Activated naive CD8-positive, alpha-beta T cell treated with anti-CD3 and anti-CD28 coated beads for 36 hours (primary cell): ENCODE measurements at places on chromosomes 16 and 17.

DNA sequence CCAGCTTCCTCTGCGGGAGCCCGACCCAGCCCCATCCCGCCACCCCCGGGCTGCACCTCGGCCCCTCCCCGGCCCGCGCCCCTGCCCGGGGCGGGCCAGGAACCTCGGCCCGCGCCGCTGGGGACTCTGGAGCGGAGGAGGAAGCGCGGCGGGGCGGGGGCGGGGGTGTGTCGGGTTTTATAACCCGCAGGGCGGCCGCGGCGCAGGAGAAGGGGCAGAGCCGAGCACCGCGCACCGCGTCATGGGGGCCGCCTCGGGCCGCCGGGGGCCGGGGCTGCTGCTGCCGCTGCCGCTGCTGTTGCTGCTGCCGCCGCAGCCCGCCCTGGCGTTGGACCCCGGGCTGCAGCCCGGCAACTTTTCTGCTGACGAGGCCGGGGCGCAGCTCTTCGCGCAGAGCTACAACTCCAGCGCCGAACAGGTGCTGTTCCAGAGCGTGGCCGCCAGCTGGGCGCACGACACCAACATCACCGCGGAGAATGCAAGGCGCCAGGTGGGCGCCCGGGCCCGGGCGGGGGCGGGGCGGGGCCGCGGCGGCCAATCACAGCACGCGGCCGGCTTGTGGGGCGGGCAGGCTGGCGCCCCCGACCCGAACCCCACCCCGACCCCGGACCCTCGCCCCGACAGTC, at the start of gene ACE:
Gene ACE (plus strand): TSS at position 208 of the 626 bp plus-strand sequence. CDS start 34 bp downstream, at position 242.
- peak; percentile 55 for DNase-seq

DNA sequence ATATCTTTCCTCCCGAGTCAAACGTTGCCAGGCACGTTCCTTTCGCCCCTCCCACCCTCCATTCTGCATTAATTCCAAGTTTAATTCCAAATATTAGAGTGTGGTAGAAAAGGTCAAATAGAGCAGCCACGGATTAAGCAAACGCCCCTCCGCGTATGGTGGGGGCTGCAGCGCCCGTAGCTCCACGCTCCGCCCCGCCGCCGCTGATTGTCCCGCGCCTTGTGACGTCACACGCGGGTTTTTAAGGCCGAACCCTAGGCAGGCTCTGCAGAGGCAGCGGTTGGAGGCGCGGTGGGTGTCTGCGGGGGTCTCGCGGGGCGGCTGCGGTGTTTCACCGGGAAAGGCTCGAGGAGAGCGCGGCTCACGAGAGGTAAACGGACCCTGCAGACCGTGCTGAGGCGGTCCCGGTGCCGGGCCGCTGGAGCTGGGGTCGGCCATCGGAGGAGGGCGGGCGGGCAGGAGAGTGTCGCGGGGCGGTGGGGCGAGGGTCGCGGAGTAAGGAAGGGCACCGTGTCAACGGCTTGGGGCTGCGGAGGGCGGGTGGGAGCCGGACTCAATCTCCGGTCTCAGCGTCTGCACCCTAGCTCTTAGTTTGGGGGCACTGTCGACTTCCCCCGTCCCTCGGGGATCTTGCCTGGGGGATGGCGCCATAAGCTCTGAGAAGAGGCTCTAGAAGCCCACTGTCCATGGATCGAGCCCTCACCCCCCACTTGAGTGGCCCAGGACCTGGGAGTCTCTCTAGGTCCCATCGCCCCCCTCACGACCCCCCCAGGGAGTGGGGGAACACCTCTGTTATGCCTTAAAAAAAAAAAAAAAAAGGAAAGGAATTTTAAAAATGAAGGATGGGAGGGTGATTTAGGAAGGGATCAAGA, at the start of gene ARL4D:
Gene ARL4D (plus strand): TSS at position 270 of the 872 bp plus-strand sequence. CDS start 740 bp downstream, outside the sequence.
- peak; percentile 84 for DNase-seq

DNA sequence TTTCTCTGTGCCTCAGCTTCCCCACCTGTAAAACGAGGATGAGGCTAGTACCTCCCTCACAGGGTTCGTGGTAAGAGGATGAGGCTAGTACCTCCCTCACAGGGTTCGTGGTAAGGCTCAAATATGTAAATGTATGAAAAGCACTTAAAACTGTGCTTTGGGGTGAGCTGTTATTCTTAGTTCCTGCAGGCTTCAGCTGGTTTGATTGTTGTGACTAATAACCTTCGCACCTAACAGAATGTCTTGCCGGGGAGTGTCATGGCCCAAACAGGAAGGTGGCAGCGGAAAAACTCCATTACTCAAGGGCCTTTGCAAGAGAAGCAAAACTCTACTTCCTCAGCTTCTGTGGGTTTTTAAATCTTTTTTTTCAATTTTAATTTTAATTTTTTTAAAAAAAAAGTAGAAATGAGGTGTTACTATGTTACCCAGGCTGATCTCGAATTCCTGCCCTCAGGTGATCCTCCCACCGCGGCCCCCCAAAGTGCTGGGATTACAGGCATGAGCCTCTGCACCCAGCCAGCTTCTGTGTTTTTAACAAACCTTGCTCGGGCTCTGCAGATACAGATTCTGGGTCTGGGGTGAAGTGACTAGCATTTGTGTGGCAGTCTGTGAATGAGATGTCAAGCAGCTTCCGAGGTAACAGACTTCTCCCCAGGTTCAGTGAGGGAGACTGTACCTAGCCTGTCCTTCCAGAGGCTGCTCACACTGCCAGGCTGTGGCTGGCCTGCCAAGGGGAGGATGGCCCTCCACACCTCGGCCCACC, 103.0 kb downstream of the RAB11FIP4 start:
- DNase-seq = peak; percentile 70

DNA sequence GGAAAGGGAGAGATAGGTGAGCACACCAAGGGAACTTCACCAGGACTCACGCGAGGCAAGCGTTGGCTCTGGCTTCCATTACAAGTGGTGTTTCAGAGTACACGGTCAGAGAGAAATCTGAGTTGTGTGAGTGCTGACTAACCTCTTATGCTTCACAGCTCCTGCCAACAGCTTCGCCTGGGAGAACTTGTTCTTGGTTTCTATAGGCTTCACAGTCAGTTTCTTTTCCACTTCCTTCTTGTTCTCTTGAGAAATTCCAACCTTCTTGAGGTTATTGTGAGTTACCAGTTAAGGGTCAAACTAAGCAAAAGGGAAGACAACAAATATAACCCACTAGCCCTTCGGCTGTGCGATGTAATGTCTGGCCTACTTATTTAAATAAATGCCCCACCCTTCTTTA, 18.9 kb downstream of the PSME3IP1 start:
- DNase-seq = no peak

GRCh38 chr16:54152362-54153239, 134.0 kb downstream of the IRX3 start:
- DNase-seq = no peak

GRCh38 chr16:19805459-19806162, 79.0 kb downstream of the GPRC5B start:
- no peak for DNase-seq

GRCh38 chr17:40022961-40023541, 7.8 kb downstream of the CSF3 start:
- no peak for DNase-seq
